CD4-positive, alpha-beta T cell (primary cell): ENCODE measurements at places on chromosomes 5 and 9. TPM values are rescaled to one million over a fixed set of nuclear protein-coding genes. Genes with fewer than 3 reads are reported as not detected.

DNA sequence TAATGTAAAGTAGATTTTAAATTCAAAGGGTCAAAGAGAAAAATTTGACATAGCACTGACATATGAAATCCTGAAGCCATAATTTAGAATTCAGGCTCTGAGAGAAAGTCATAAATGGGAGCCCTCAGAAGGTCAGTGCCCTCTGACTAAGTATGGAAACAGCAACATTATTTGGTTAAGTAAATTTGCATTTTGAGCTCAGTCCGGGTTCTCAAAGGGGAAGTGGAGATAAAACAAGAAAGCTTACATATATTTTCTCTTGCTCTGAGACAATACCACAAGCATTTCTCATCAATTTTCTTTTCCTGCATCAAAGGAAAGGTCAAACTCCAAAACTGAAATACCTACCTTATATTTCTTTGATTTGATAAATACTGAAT, 348.0 kb downstream of the SEMA5A start:
- no peaks in the 10 kb centered on the region for H3K27me3 ChIP-seq
- no peaks in the 10 kb centered on the region for H3K36me3 ChIP-seq
- no peaks in the 10 kb centered on the region for H3K4me1 ChIP-seq
- H3K4me3 ChIP-seq = no peak overlapping the region

- no peak for DNase-seq
Measured at GRCh38 chr5:77066823-77067442, 20.2 kb downstream of the ZBED3 start.

GRCh38 chr9:114033397-114034103, 44.5 kb downstream of the AMBP start:
- no peaks in the 10 kb centered on the region for H3K36me3 ChIP-seq
- DNase-seq = no peak

DNA sequence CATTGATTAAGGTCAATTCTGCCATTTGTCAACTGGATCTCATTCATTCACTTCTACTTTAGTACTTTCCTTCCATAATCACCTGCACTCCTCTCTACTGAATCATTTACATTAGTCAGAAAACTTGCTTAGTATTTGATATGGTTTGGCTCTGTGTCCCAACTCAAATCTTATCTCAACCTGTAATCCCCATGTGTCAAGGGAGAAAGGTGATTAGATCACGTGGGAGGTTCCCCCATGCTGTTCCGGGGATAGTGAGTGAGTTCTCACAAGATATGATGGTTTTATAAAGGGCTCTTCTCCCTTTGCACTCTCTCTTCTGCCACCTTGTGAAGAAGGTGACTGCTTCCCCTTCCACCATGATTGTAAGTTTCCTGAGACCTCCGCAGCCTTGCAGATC, 23.7 kb upstream of the UGCG start:
- H3K36me3 ChIP-seq = no peaks in the 10 kb centered on the region
- no peak overlapping the region for H3K27ac ChIP-seq
- peaks cover 4% of the 10 kb centered on the region for H3K4me1 ChIP-seq

GRCh38 chr9:125146247-125146646, 2.9 kb upstream of the SCAI start:
- H3K36me3 ChIP-seq = peaks cover 19% of the 10 kb centered on the region
- H3K27ac ChIP-seq = no peak overlapping the region
- DNase-seq = no peak
- H3K27me3 ChIP-seq = no peaks in the 10 kb centered on the region

TENT4A gene
- total RNA-seq = 49.2 TPM

- no peak overlapping the region for H3K4me3 ChIP-seq
- no peak for DNase-seq
- no peaks in the 10 kb centered on the region for H3K4me1 ChIP-seq
- no peaks in the 10 kb centered on the region for H3K27me3 ChIP-seq
- H3K36me3 ChIP-seq = no peaks in the 10 kb centered on the region
Measured at GRCh38 chr5:175344331-175345195, 99.4 kb downstream of the DRD1 start.

- no peak overlapping the region for H3K4me3 ChIP-seq
- H3K27me3 ChIP-seq = no peaks in the 10 kb centered on the region
- no peak overlapping the region for H3K27ac ChIP-seq
- no peaks in the 10 kb centered on the region for H3K36me3 ChIP-seq
Measured at GRCh38 chr5:6081727-6082210, 296.6 kb downstream of the MED10 start.

TAF1L gene
- 0.06 TPM for total RNA-seq

CCDC192 gene
- not detected for total RNA-seq

- peaks cover 88% of the 10 kb centered on the region for H3K36me3 ChIP-seq
- H3K4me3 ChIP-seq = no peak overlapping the region
- H3K27ac ChIP-seq = no peak overlapping the region
Measured at GRCh38 chr9:385818-386398, 171.2 kb downstream of the DOCK8 start.
